ENCODE measurements at places on chromosomes 2 and 18. TPM values are rescaled to one million over a fixed set of nuclear protein-coding genes. Genes with fewer than 3 reads are reported as not detected.

The ZFP36L2 gene
- 276 TPM for total RNA-seq

The BMP10 gene
- total RNA-seq = not detected

DNA sequence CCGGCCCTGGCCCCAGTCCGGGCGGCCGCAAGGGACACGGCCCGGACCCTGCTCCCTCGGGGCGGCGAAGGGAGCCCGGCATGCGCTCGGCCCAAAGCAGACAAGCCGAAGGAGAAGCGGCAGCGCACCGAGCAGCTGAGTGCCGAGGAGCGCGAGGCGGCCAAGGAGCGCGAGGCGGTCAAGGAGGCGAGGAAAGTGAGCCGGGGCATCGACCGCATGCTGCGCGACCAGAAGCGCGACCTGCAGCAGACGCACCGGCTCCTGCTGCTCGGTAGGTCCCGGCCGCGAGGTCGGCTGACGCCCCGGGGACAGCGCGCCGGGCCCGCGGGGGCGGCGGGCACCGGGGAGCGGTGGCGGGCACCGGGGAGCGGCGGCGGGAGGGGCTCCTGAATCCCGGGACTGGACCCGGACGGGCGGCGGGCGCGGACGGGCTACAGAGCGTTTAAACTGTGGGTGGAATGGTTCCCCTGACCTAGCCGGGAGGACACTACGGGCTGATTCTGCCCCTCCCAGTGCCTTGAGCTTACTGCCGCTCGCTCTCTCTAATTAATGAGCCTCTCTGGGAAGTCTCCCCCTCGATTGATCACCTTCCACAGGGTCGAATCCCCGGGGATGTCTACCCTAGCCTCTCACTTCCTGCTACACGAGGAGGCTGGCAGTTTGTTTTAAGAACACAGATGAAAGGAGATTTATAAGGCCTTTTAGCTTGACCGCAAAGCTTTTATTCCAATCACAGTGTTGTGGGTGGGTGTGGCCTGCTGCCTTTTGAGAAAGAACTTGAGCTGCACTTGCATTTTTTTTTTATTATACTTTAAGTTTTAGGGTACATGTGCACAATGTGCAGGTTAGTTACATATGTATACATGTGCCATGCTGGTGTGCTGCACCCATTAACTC lies 853 bp downstream of the GNAL start:
- DNase-seq = no peak

DNA sequence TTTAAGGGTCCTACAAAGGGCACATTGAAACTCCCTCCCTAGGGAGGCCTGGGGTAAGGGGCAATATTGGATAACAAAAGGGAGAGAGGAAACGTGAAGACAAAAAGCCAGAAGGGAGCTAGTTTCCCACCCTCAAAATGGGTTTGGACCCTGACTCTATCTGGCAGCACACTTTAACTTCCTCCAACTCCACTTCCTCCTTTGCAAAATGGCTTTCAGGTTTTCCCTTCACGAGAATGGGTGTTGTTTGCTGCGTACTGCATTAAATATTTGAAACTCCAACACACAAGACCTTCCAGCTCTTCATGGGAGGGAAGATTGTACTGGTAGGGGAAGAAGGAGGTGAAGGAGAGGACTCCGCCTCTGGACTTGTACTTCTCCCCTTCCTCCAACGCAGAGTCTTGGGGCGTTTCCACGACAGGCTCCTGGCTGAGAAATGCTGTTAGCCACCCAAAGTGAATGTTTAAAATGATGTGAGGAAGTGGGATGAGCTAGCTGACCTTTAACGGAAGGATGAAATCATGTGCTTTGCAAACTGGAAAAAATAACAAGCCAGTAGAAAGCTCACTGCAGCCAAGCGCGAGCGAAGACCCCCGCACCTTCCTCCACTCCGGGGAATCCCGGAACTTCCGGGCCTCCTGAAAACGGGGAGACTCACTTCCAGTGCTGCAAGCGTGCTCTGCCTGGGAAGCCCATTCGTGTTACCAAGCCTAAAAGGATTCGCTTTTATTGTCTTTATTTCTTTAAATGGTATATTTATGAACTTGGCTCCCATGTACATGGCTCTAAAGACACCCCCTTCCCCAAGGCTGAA lies 85.6 kb downstream of the VIT start:
- no peak for DNase-seq

- no peak for DNase-seq
These were observed 165.0 kb downstream of the DIS3L2 start for GRCh38 chr2:232126301-232127099.

GRCh38 chr2:219290381-219291171 lies 11.4 kb downstream of the DNAJB2 start:
- no peak for DNase-seq

- DNase-seq = no peak
These were observed 50.5 kb downstream of the ZFP36L2 start for GRCh38 chr2:43175876-43176275.
